ENCODE measurements at places on chromosomes 1 and 21.

DNA sequence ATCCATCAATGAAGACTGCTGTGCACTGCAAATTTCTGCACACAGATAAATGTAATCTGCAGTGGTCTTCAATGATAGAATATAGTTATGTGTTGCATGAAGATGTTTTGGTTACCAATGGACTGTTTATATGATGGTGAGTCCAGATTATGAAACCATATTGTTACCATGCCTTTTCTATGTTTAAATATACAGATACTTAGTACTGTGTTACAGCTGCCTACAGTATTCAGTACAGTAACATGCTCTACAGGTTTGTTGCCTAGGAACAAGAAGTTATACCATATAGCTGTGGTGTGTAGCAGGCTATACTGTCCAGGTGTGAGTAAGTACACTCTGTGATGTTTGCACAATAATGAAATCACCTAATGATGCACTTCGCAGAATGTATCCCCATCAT lies 40.8 kb downstream of the SORT1 start:
- DNase-seq = no peak

- no peak for DNase-seq
These were observed 58.1 kb downstream of the SSBP3 start for GRCh38 chr1:54347955-54348699.

- DNase-seq = no peak
These were observed 54.2 kb upstream of the DNAJC6 start for GRCh38 chr1:65255035-65255655.

GRCh38 chr21:42360317-42360716 lies 6.0 kb downstream of the TFF1 start:
- DNase-seq = no peak

- DNase-seq = no peak
These were observed 7.0 kb upstream of the KCNJ15 start for GRCh38 chr21:38249696-38250278.

GRCh38 chr1:236209185-236209584 lies 66.8 kb downstream of the GPR137B start:
- no peak for DNase-seq

DNA sequence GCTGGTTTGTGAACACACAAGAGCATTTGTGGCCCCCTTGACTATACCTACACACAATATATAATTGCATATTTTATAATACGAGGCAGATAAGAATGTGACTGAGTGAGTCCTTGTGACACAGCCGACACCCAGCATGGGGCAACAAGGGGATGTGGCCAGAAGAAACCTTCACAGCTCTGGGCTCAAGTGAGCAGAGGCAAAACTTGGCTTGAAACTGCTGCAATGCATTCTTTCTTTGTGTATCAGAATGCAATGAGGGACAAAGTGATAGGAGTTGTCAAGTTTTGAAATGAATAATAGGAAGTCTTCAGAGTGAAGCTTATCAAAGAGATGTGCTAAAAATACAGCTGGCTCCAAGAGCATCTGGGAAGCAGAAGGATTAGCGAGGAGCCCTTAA lies 124.0 kb upstream of the C8B start:
- DNase-seq = no peak

GRCh38 chr1:175132436-175132835 lies 60.1 kb downstream of the KIAA0040 start:
- DNase-seq = no peak

GRCh38 chr1:5768014-5768413 lies 224.2 kb downstream of the NPHP4 start:
- DNase-seq = no peak

GRCh38 chr1:8351693-8352470 lies 34.0 kb downstream of the SLC45A1 start:
- no peak for DNase-seq

DNA sequence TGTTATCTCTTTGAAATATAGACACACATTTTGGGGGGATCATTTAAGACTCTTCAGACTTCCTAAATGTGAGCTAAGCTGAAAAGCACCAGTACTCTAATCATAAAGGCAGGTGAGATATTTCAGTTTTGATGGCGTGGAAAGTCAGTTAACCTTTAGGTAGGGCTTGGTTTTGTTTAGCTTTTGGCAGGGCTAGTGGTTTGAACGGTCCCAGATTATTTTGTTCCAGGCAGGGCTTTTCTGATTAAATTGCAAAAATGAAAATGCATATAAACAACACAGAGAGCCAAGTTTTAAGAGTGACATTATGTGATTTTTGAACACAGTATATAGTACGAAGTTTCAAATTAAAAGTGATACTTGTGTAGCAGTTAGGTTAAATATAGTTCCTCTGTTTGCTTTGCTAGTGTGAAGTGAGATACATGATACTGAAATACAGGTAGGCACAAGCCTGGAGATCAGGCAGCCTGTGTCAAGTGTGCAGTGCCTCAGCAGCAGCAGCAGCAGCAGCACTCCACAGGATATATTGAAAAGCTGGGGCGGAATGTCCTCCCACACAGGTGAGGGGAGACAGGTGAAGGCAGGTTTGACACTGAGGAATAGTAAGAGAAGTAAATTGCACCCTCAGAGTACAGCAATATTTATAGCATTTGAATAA lies 47.4 kb downstream of the CAMTA1 start:
- no peak for DNase-seq

- no peak for DNase-seq
These were observed 1.6 kb downstream of the ACAP3 start for GRCh38 chr1:1306070-1306660.

DNA sequence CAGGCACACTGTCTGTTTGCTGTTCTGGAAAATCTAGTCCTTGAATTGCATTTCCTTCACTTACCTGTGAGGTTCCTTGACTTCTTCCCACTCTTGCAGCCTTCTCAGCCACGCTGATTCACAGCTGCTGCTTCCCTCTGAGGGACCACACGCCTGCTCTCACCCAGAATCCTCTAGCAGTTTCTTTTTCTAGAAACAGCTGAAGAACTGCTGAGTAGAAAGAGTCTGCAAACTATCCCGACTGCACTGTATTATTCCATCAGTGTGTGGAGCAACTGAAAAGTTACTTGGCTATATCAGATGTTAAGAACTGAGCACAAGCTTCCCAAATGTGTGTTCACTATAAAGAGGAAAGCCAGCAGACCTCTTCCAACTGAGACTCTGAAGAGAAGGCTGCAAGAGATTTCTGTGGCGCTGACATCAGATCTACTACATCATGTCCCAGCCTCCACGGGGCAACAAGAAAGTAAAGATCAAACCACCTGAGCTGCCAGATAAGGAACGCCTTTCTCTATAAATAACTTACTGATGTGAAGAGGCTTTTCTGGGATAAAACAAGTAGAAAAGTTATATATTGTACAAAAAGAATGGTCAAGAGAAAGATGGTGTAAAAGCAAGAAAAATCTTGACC lies 226.6 kb downstream of the RERE start:
- no peak for DNase-seq

GRCh38 chr1:107795994-107796393 lies 169.0 kb downstream of the VAV3 start:
- DNase-seq = no peak

- no peak for DNase-seq
These were observed 93.6 kb downstream of the PKN2 start for GRCh38 chr1:88777604-88778149.

GRCh38 chr1:24384251-24385090 lies 29.1 kb downstream of the STPG1 start:
- DNase-seq = no peak

DNA sequence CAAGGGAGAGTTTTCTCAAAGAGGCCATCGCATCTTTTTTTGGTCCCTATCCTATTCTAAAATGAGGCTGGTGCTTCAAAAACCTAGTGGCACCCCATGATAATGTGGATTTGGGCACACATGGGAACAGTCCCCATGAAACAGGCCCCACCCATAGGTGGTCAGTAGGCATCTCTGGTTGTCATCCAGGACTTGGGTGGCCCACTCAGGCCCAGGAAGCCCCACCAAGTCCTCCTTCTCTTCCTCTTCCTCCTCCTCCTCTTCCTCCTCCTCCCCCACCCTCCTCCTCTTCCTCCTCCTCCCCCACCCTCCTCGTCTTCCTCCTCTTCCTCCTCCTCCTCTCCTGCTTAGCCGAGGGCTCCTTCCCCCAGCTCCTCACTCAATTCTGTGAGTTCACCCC lies 554 bp downstream of the CACNA1S start:
- DNase-seq = no peak

- DNase-seq = no peak
These were observed 36.4 kb downstream of the DDAH1 start for GRCh38 chr1:85428471-85429089.

DNA sequence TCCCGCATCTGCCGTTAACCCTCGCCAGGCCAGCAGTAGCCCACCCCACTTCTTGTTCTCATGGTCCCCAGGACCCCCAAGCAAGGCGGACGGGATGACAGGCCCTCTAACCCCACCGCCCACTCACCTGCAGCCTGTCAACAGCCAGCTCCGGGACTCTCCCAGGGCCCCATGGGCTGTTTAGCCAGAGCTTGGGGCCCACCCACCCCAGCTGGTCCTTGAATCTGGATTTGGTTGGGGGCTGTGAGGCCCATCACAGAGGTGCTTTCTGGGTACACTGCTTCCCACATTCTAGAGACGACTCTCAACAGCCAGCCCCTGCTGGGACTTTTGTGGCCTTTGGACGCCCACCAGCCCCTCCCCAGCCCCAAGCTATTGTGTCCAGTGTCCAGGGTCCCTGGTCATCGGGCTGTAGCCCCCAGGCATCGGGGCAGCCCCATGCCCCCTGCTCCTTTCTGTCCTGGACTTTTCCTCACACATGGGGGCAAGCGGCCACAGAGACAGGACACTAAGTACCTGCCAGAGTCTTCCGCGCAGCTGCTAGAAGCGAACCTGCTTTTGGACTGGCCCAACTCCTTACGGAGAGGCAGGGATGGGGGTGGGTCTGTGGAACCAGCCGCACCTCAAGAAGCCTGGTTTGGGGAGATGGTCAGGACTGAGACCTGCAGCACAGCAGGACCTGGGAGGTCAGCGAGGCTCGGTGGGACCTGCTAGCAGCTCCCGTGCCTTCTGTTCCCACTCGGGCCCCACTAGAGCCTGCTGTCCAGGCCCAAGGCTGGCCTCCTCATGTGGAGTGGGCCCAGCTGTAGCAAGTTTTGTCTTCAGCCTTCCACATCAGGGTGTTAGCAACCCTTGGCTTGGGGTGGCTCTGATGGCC lies 208.1 kb upstream of the VAMP3 start:
- no peak for DNase-seq

GRCh38 chr1:228313536-228314277 lies 92.9 kb downstream of the TRIM11 start:
- no peak for DNase-seq

- DNase-seq = no peak
These were observed 25.8 kb downstream of the DHCR24 start for GRCh38 chr1:54861070-54861761.

GRCh38 chr21:14572204-14572780 lies 26.2 kb upstream of the SAMSN1 start:
- DNase-seq = no peak

GRCh38 chr1:188314557-188315137 lies 1485.9 kb downstream of the PLA2G4A start:
- DNase-seq = no peak
